ENCODE measurements at places on chromosomes 6 and 20. TPM values are rescaled to one million over a fixed set of nuclear protein-coding genes. Genes with fewer than 3 reads are reported as not detected.

Gene GSTA2
- total RNA-seq, result 0.28 TPM

Gene MOG
- not detected for total RNA-seq

Gene TRIM40
- not detected for total RNA-seq

- no peak overlapping the region for H3K27ac ChIP-seq
- DNase-seq, result no peak
- no peaks in the 10 kb centered on the region for H3K36me3 ChIP-seq
- no peak overlapping the region for H3K4me3 ChIP-seq
- H3K27me3 ChIP-seq, result no peaks in the 10 kb centered on the region
- no peaks in the 10 kb centered on the region for H3K4me1 ChIP-seq
Observed at GRCh38 chr6:73030791-73031782, 194.2 kb downstream of the KHDC1L start.

DNA sequence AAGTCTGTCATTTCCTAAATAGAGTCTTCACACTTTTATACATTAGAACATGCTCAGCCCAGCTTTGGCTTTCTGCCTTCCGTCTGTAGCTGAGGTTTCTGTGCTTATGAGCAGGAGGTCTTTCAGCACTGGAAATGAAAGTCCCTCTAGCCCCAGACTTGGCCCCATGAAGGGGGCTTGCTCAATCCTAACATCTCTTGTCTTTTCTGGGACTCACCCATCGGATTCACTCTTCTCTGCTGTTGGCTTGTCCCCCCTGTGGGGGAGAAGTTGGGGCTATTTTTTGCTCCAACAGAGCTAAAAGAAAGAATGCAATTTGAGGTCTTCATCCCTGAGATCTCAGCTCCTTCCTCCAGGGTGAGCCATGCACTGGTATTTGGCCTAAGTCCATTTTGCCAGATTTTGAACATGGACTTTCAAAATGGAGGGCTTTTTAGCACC, 177.7 kb downstream of the MRPL14 start:
- H3K4me3 ChIP-seq, result no peak overlapping the region
- no peaks in the 10 kb centered on the region for H3K27me3 ChIP-seq
- H3K36me3 ChIP-seq, result no peaks in the 10 kb centered on the region
- DNase-seq, result peak; percentile 11
- peaks cover 3% of the 10 kb centered on the region for H3K4me1 ChIP-seq

DNA sequence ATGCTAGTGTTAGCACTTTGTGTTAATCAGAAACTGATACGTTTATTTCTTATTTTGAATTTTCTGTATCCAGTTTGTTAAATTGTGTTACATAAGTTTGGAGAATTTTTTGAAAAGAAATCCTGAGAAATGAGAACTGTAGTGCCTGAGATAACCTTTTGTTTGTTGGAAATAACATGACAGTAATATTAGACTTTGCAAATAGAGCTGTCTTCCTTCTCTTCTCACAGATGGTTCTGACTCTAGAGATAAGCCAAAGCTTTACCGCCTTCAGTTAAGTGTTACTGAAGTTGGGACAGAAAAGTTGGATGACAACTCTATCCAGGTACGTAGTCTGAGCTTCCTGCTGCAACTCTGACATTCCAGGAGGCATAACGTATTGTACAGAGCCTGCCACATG, 69.9 kb downstream of the AFDN start:
- peaks cover 8% of the 10 kb centered on the region for H3K36me3 ChIP-seq
- no peak overlapping the region for H3K4me3 ChIP-seq
- no peaks in the 10 kb centered on the region for H3K27me3 ChIP-seq
- DNase-seq, result no peak

Gene RFX6
- not detected for total RNA-seq

- DNase-seq, result no peak
- H3K4me3 ChIP-seq, result no peak overlapping the region
- no peak overlapping the region for H3K27ac ChIP-seq
- H3K4me1 ChIP-seq, result no peaks in the 10 kb centered on the region
- no peaks in the 10 kb centered on the region for H3K27me3 ChIP-seq
Observed at GRCh38 chr6:126516411-126516810, 176.5 kb downstream of the CENPW start.

- no peak overlapping the region for H3K27ac ChIP-seq
- no peaks in the 10 kb centered on the region for H3K27me3 ChIP-seq
- no peaks in the 10 kb centered on the region for H3K4me1 ChIP-seq
- DNase-seq, result no peak
- H3K36me3 ChIP-seq, result no peaks in the 10 kb centered on the region
Observed at GRCh38 chr6:9532621-9533557, 882.0 kb downstream of the TFAP2A start.

GRCh38 chr6:140858381-140858971, 1274.2 kb upstream of the GJE1 start:
- H3K4me3 ChIP-seq, result no peak overlapping the region
- no peak overlapping the region for H3K27ac ChIP-seq
- no peaks in the 10 kb centered on the region for H3K4me1 ChIP-seq
- no peaks in the 10 kb centered on the region for H3K27me3 ChIP-seq
- H3K36me3 ChIP-seq, result no peaks in the 10 kb centered on the region
- DNase-seq, result no peak

- H3K4me1 ChIP-seq, result peaks cover 10% of the 10 kb centered on the region
- H3K27ac ChIP-seq, result no peak overlapping the region
- H3K27me3 ChIP-seq, result no peaks in the 10 kb centered on the region
- no peak for DNase-seq
Observed at GRCh38 chr20:63967330-63968135, 2.2 kb downstream of the ZNF512B start.

Gene GJA1
- total RNA-seq, result 47.8 TPM

Gene INSM1
- not detected for total RNA-seq

DNA sequence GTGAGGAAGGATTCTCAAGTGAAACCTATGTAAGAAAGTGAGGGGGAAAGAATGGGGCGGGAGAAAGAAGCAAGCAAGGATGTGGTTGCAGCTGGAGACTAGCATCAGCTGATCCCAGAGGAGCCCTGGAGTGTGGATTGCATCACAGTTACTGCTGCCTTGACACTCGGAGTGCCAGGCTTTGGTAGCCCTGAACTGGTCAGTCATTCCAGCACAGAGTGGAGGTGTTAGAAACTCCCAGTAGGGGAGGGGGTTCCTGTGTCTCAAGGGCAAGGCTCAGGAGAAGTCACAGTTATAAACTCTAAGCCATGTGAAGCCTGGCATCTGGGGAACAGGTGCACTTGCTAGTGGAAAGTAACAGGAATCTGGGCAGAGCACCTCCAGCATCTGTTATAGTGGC, 23.5 kb downstream of the SNAP25 start:
- H3K4me1 ChIP-seq, result no peaks in the 10 kb centered on the region
- no peaks in the 10 kb centered on the region for H3K27me3 ChIP-seq
- no peaks in the 10 kb centered on the region for H3K36me3 ChIP-seq

Gene LIN28B
- not detected for total RNA-seq

GRCh38 chr6:49606721-49607390, 29.8 kb downstream of the RHAG start:
- H3K36me3 ChIP-seq, result no peaks in the 10 kb centered on the region
- H3K4me3 ChIP-seq, result no peak overlapping the region
- no peak overlapping the region for H3K27ac ChIP-seq
- no peaks in the 10 kb centered on the region for H3K27me3 ChIP-seq
- no peak for DNase-seq

DNA sequence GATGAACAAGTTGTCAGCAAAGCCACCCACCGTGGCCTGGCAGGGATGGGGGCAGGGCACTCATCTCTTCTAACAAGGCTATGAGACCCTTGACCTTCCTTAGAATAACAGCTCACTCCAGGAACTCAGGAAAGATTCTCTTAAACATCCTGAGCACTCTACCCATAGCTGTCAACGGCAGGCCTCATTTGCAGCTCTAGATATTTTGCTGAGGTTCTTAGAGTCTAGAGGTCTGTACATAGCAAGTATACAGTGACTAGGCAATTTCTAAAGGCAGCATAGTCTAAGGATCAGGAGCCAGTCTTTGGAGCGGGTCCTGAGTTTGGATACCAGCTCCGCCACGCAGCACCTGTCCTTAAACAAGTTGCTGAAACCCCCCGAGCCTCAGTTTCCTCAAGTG, 11.7 kb downstream of the TRERF1 start:
- H3K27ac ChIP-seq, result peak overlapping the region; percentile 34
- no peaks in the 10 kb centered on the region for H3K27me3 ChIP-seq
- H3K4me1 ChIP-seq, result peaks cover 8% of the 10 kb centered on the region
- DNase-seq, result peak; percentile 17
- H3K4me3 ChIP-seq, result no peak overlapping the region

Gene DEFB132
- total RNA-seq, result not detected

DNA sequence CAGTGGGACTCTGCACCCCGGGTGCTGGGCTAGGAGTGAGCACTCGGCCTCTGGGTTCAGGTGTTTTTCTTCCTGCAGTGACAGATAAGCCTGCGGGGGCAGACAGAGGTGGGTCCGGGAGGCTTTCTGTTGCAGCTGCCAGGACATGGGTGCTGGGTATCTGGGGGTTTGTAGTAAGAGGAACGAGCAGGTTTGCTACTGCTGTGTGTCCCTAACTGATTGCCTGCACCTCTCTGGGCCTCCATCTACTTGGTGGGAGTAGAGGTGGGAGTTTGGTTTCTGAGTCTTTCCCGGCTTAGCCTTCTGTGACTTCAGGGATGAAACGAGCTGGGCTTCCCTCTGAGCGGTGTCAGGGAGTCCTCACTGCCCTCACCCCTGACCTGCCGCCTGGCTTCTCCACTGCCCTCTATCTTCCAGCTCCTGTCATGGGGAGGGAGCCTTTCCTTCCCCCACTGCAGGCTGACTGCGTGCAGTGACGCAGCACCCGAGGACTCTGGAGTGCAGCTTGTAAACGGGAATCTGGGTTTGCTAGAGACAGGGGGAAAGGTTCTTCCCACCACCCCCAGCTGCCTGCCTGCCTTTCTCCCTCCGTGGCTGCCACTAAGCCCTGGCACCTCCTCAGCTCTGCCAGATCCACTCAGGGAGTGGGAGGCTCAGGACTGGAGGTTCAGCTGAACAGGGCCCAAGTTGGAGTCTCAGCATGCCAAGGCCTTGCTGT, 6.7 kb downstream of the DLGAP4 start:
- no peaks in the 10 kb centered on the region for H3K36me3 ChIP-seq
- DNase-seq, result no peak
- no peak overlapping the region for H3K4me3 ChIP-seq
- no peak overlapping the region for H3K27ac ChIP-seq

- H3K27me3 ChIP-seq, result no peaks in the 10 kb centered on the region
- DNase-seq, result no peak
- H3K36me3 ChIP-seq, result peaks cover 41% of the 10 kb centered on the region
- no peaks in the 10 kb centered on the region for H3K4me1 ChIP-seq
- H3K27ac ChIP-seq, result no peak overlapping the region
Observed at GRCh38 chr20:5187122-5187521, 60.3 kb downstream of the CDS2 start.

DNA sequence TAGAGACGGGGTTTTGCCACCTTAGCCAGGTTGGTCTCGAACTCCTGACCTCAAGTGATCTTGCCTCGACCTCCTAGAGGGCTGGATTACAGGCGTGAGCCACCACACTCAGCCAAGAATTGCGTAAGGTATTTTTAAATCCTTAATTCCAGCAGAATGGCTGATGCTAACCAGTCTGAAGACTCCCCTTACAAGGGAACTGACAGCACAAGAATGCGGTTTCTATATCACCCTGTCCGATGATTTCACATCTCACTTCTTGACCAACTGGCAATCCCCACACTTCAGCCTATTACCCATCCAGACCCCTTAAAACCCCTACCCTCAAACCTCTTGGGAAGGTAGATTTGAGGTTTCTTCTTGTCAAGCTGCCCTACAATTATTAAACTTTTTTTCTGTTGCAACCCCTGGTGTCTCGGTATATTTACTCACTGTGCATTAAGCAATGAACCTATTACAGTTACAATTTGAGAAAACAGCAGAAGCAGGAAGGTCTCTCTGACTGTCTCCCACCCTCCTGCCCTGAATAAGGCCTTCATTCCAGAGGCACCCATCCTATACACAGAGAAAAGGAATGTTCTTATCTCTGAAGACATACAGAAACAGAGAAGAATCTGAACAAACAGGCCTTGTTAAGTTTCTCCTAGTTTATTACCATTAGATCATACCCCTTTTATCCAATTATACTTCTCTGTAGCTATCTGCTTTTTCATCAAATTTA, 164.9 kb downstream of the ARHGAP18 start:
- no peaks in the 10 kb centered on the region for H3K36me3 ChIP-seq
- no peak for DNase-seq
- H3K4me3 ChIP-seq, result no peak overlapping the region
- H3K27ac ChIP-seq, result no peak overlapping the region

Gene WFDC11
- total RNA-seq, result not detected

Gene PRRT1
- 2.4 TPM for total RNA-seq

Gene FBXO9
- 94.7 TPM for total RNA-seq

Gene C6orf132
- 42.7 TPM for total RNA-seq

DNA sequence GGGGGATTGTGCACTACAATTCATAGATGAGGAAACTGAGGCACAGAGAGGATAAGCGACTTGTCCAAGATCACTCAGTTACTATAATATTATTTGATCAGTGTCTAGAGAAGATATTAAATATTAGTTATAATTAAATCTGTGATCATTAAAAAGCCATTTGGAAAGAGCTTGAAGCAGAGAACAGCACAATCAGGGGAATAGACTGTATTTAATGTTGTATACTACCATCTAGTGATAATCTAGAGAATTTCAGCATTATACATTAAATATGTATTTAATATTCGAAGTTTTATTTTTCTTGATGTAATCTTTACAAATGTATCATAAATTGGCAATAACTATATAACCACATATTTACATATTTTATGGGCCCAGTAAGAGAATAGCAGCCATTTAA, 20.1 kb upstream of the MTCL3 start:
- no peaks in the 10 kb centered on the region for H3K36me3 ChIP-seq
- no peaks in the 10 kb centered on the region for H3K4me1 ChIP-seq
- no peak overlapping the region for H3K27ac ChIP-seq
- no peak overlapping the region for H3K4me3 ChIP-seq
- no peaks in the 10 kb centered on the region for H3K27me3 ChIP-seq

Gene MCCD1
- total RNA-seq, result 3.5 TPM

DNA sequence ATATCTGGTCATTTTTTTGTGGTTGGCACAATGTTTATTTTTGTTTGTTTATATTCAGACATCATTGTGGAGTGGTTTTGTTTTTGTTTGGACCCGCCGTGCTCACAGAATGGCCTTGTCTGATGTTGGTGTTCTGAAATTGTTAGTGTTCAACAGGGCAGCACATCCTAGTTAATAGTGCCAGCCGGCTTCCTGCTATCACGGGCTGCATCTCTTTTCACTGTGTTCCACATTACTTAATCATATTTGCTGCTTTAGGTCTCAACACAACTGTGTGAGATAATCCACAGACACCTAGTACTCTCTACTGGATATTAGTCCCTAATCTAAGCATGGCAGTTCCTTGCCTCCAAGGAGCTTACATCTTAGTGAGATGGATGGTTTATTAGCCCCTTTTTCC, 2.8 kb upstream of the EIF2S2 start:
- no peak overlapping the region for H3K27ac ChIP-seq
- no peaks in the 10 kb centered on the region for H3K36me3 ChIP-seq
- no peak for DNase-seq
- no peak overlapping the region for H3K4me3 ChIP-seq

Measured in kidney (tissue), 22 donors.